GM23338 (cell line): ENCODE measurements at places on chromosomes 3 and 15. TPM values are rescaled to one million over a fixed set of nuclear protein-coding genes. Genes with fewer than 3 reads are reported as not detected.

DNA sequence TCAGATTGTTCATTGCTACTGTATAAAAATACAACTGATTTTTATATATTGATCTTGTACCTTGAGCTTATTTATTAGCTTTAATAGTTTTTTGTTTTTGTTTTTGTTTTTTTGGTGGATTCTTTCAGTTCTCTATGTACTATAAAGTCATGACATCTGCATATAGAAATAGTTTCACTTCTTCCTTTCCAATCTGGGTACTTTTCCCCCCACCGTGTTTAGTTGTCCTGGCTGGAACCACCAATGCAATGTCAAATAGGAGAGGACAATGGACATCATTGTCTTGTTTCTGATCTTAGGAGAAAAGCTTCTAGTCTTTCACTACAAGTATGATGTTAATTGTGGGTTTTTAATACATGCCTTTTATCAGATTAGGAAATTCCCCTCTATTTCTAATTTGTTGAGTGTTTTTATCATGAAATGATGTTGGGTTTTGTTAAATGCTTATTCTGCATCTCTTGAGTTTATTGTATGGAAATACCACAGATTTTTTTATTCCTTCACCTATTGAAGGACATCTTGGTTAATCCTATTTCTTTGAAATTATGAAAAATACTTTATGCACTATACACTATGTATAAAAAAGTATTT, 2.8 kb upstream of the XCR1 start:
- no peak for DNase-seq

- DNase-seq: no peak
These were observed 37.5 kb downstream of the LPP start for GRCh38 chr3:188191460-188191859.

- no peak for DNase-seq
These were observed 218.6 kb downstream of the TBC1D2B start for GRCh38 chr15:77858792-77859490.

- no peak for DNase-seq
These were observed 36.3 kb downstream of the LRTM1 start for GRCh38 chr3:54891540-54891897.

DNA sequence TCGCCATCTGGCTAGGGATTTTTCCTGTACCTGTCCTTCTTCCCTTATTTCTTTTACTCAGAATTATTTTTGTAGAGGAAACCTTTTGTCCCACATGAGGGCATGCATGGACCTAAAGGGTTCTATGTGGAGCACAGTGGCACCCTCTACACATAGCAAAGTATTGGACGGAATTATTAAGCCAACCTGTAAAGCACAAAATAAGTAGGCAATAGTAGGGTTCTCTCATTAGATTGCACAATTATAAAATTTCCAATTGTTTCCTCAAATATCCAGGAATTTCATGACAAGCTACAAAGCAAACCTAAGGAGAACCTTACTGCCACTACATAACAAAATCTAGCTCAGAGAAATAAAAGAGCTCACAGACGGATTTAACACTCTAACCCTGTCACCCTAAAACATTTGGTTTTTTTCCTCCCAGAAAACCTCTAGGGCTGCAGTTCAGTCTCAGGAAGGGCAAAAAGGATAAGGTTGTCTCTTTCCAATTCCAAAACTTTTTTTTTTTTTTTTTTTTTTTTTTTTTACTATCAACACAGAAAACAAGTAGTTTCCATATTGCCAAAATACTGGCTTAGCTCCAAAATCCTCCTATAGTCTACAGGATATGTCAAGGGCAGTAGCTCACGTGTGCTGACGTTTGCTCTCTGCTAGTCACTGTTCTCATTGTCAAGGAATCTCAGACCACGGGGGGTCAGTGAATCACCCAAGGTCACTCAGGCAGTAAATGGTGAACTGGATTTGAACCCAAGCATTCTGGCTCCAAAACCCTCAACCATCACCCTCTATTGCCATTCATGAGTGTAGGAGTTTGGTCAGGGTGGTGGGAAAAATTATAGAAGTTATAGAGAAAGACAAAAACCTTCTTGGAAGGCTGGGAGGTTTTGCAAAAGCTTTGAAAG, 52.3 kb downstream of the NCEH1 start:
- DNase-seq: no peak

GNAT1 gene
- total RNA-seq: not detected in 2 replicates

C2CD4A gene
- total RNA-seq: 0.07 and 0.19 TPM in 2 replicates

TM4SF18 gene
- total RNA-seq: 1.0 and 1.6 TPM in 2 replicates

ERICH6 gene
- not detected in 2 replicates for total RNA-seq
